ENCODE measurements at places on chromosomes 12 and 14.
A peak's percentile ranks its signal among the peaks of the same experiment; 100 is the strongest.

DNA sequence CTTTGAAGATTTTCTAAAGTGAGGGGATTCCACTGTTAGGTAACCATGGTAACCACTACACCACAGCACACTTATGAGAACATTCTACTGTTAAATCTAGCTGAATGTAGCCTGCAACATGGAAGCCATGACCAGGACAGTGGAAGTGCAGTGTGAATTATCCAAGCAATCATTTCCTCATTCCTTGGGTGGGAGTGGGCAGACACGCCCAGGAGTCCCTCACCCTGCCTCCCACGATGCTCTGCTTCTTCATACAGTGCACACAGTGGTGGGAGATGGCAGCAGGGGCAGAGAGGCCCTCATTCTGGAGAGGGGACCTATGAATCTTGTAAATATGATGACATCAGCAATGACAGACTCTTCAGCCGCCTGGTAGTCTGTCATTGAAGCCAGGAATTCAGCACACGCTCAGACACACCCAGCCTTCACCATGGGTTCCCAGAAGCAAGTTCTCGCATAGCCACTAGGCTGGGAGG, 70.1 kb upstream of the HOXC13 start:
- no peak for DNase-seq

DNA sequence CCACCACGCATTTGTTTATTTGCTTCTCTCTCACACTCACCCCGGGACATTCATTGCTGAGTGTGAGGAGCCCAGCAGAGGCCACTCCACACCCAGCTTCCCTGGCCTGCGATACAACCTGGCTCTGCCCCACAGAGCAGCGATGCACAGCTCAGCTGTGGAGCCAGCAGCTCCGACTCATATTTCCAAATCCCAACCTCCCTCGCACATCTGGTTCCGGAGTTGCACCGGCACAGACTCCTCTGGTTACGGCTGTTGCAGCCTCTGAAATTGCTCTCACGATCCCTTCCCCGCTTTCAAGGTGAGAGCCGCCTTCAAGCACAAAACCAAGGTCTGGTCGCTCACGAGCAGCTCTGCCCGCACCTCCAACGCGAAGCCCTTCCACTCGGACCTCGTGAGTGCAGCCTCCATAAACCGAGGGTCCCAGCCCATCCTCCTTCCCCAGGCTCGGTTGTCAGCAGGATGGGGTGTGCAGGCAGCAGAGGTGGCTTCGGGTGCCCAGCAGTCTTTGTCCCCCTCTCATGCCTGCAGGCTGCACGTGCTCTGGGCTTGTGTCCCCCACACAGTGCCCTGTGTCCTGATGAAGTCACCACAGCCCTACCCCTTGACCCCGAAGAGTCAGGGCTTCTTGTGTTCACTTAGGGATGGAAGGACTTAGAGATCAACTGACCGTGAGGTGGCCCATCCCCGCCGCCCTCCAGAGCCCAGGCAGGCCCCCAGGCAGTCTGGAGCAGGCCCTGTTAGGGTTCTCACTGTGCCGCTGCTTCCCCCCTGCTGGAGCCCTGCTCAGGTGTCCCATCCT, 184.3 kb downstream of the ADGRD1 start:
- DNase-seq, result no peak

DNA sequence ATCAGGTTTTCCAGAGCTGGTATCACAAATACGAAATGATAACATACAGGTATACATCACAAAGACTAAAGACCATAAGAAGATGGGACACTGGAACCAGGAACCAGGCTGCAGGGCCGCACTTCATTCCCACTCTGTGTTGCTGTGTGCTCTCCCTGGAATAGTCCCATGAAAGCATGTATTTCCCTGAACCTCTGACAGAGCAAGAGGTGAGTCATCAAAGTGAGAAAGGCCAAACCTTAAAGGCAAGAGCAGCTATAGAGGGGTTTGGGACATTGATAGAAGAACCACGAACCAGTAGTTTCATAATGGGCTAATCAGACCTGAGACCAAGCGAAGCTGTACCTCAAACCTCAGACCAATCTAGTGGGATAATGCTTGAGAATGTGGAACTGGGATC, 283.0 kb upstream of the PRKD1 start:
- peak; percentile 62 for DNase-seq

DNA sequence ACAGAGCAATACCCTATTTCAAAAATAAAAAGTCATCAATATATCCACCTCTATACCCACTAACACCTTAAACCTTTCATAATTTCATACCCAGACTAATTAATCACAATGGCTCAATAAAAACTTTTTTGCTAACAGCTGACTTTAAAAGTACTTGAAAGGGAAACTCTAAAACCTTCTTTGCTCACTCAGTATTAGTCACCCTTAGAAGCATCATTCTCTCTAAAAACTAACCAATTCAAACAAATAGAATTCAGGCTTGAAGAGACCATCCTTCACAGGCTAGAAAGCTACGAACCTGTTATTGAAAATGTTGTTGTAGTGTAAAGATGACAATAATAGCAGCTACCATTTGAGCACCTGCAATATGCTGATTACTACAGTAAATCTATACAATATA, 37.2 kb downstream of the HECTD1 start:
- peak; percentile 58 for DNase-seq

DNA sequence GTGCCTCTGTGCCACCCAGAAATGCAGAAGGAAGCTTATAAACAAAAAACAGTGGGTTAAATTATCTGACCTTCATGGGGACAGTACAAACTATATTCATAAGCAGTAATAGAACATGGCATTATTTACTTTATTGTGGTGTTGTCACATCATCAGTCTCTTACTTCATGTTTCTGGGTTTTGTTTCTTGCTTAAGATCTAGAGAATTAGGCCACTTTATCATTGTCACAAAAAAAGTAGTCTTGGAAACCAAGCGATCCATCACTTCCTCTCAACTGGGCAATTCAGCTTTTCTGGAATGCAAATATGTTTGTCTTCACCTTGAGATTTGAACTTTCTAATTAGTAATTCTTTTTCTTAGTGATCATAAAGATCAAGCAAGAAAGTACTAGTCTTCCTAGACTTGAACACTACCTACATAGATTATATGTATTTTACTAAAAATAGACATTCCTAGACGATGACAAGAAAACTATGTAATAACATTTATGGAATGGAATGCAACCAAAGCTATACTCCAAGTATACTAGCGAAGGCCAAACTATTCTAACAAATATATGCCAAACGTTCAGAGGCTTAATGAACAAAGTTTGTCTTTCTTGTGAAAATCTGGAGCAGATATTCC, 363.4 kb downstream of the DAD1 start:
- peak; percentile 74 for DNase-seq

GRCh38 chr14:79412822-79413221, 798.5 kb downstream of the DIO2 start:
- DNase-seq, result no peak

Measured in IMR-90 (cell line).